Suppressor macrophage (primary cell): ENCODE measurements at places on chromosomes 4 and X.
A peak's percentile ranks its signal among the peaks of the same experiment; 100 is the strongest.

DNA sequence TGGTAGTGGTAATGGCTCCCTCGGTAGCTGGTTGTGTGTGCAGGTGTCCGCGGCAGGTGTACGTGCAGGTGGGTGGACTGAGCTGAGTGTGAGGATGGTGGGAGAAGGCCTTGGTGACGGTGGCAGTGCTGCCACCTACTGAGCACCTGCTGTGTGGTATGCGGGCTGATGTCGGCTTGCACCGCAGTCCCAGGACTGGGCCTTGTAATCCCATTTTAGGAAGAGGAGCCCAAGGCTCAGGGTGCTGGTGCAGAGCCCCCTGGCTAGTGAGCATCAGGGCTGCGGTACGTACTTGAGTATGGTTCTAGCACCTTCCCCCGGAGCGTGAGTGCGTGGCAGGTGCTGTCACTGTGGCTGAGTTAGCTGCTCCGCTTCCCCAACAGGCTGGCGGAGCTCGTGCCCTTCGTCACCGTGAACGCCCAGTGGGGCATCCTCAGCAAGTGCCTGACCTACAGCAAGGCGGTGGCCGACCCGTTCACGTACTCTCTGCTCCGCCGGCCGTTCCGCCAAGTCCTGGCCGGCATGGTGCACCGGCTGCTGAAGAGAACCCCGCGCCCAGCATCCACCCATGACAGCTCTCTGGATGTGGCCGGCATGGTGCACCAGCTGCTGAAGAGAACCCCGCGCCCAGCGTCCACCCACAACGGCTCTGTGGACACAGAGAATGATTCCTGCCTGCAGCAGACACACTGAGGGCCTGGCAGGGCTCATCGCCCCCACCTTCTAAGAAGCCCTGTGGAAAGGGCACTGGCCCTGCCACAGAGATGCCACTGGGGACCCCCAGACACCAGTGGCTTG is 5.7 kb upstream of the CPZ start:
- DNase-seq = no peak

- peak; percentile 21 for DNase-seq
These were observed 217.7 kb upstream of the PSAPL1 start for GRCh38 chr4:7652451-7652881.

GRCh38 chrX:111854556-111855490 is 21.2 kb upstream of the TRPC5OS start:
- DNase-seq = no peak

DNA sequence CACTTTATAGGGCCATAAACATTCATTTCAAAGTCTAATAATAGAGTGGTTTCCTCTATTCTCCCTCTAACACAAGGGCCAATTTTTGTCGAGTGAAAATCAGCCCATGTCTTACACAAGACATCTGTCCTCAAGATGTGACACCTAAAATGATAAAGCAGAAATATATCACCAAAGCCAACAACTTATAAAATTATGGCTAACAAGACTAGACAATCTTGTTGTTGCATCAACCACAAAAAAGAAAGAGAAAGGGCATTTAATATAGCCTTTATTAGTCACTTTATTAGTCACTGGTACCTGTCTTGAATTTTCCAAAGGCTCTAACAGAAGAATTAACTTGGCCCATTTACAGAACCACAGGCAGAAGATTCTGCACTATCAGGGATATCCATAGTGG is 161.6 kb downstream of the SMIM20 start:
- peak; percentile 31 for DNase-seq

- DNase-seq = peak; percentile 85
These were observed 904 bp upstream of the WDR1 start for GRCh38 chr4:10117359-10118047.

GRCh38 chrX:136858007-136858756 is 22.3 kb downstream of the RBMX start:
- DNase-seq = no peak

- DNase-seq = peak; percentile 55
These were observed 118.7 kb upstream of the AP1S2 start for GRCh38 chrX:15973299-15973698.

GRCh38 chrX:119488749-119489148 is 20.5 kb downstream of the SLC25A5 start:
- DNase-seq = peak; percentile 64

- DNase-seq = no peak
These were observed 31.0 kb downstream of the TMEM131L start for GRCh38 chr4:153497091-153497531.

GRCh38 chr4:115834441-115834840 is 721.0 kb upstream of the NDST4 start:
- DNase-seq = no peak

- DNase-seq = no peak
These were observed 5.6 kb downstream of the SEPTIN11 start for GRCh38 chr4:76955182-76955581.

GRCh38 chr4:183984566-183984965 is 79.5 kb downstream of the STOX2 start:
- DNase-seq = no peak

GRCh38 chr4:77153006-77153405 is 4.0 kb upstream of the CCNG2 start:
- DNase-seq = peak; percentile 18

GRCh38 chr4:114296126-114296525 is 302.5 kb upstream of the UGT8 start:
- DNase-seq = no peak

DNA sequence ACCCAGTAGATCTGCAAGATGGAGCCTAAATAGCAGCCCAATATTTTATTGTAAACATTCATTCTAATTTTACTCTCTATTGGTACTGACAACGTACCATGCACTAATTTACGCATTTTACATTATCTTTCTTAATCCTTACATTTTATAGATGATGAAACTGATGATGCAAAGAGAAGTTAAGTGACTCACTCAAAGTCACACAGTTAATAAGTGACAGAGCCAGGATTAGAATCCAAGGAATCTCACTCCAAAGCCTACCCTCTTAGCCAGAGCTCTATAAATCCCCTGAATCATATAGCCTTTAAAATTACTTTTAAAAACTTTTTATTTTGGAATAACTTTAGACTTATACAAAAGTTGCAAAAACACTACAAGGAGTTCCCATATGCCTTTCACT is 37.6 kb downstream of the PHKA1 start:
- no peak for DNase-seq

GRCh38 chr4:6197433-6198174 is 2.7 kb downstream of the JAKMIP1 start:
- DNase-seq = no peak

DNA sequence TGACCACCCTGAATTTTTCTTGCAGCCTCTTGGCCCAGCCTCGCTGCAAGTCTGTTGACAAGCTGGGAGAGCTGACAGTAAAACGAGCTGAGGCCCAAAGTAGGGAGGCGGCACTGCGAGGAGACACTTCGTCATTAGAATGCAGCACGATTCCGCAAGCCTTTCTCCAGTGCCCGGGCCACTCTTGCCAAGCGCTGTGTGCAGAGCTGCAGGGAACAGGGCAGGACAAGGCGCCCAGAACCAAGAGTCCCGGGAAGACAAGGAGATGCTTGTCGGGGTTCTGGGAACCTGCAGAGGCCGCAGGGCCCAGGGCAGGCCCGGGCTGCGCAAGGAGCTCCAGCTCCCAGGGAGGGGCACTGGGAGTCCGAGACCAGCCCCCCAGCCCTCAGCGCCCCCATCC is 187.1 kb downstream of the BCOR start:
- no peak for DNase-seq

GRCh38 chr4:92333016-92333415 is 29.2 kb downstream of the GRID2 start:
- no peak for DNase-seq

GRCh38 chrX:47204970-47205369 is 11.3 kb downstream of the UBA1 start:
- no peak for DNase-seq

GRCh38 chrX:17602245-17602644 is 135.0 kb upstream of the SCML1 start:
- no peak for DNase-seq
